ENCODE measurements at places on chromosomes 2 and 18. TPM values are rescaled to one million over a fixed set of nuclear protein-coding genes. Genes with fewer than 3 reads are reported as not detected.

GRCh38 chr2:199015072-199015471, 442.7 kb downstream of the SATB2 start:
- H3K4me1 ChIP-seq = no peaks in the 10 kb centered on the region
- no peaks in the 10 kb centered on the region for H3K36me3 ChIP-seq
- no peak overlapping the region for H3K4me3 ChIP-seq
- DNase-seq = no peak
- no peaks in the 10 kb centered on the region for H3K27me3 ChIP-seq

DNA sequence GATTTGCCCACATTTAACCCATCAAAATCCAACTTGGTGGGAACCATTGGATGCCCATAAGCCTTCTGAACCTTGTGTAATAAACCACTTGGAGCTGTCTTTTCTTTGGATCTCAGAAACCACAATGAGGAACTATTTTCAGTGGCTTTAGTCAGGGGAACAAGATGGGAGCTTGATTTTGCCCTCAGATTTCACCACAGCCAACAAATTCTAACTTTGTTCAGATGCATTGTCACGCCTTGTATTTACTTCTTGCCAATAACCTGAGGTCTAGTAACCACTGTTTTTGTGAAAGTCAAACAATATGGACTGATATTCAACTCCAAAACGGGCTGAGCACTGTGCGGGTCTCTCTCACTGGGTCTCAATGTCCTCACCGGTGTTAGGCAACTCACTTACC, 508.2 kb downstream of the TNS1 start:
- H3K27ac ChIP-seq = no peak overlapping the region
- H3K4me1 ChIP-seq = no peaks in the 10 kb centered on the region
- H3K27me3 ChIP-seq = no peaks in the 10 kb centered on the region
- H3K4me3 ChIP-seq = no peak overlapping the region

DNA sequence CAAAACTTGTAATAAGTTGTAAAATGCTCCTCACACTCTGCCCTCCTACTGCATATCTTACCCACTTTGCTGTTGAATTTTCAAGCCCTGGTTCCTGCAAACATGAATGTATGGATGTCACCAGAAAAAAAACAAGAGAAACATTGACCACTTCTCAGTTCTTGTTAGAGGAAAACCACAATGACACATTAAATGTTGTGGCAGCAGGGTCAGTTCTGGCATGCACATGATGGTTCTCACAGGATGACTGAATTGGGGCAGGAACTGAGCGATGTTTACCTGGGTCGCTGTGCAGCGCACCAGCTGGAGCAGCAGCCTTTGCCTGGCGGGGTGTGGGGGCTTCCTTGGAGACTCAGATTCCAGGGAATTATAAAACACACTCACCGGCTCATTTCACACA, 14.0 kb upstream of the PRKCE start:
- H3K36me3 ChIP-seq = no peaks in the 10 kb centered on the region
- H3K27ac ChIP-seq = no peak overlapping the region
- H3K4me1 ChIP-seq = no peaks in the 10 kb centered on the region
- H3K27me3 ChIP-seq = no peaks in the 10 kb centered on the region
- DNase-seq = no peak

- no peaks in the 10 kb centered on the region for H3K36me3 ChIP-seq
- H3K4me1 ChIP-seq = no peaks in the 10 kb centered on the region
- no peaks in the 10 kb centered on the region for H3K27me3 ChIP-seq
- no peak for DNase-seq
Measured at GRCh38 chr2:85550486-85550885, 10.8 kb downstream of the GGCX start.

- no peak overlapping the region for H3K4me3 ChIP-seq
- H3K27me3 ChIP-seq = no peaks in the 10 kb centered on the region
Measured at GRCh38 chr2:207184768-207185167, 19.0 kb upstream of the KLF7 start.

DNA sequence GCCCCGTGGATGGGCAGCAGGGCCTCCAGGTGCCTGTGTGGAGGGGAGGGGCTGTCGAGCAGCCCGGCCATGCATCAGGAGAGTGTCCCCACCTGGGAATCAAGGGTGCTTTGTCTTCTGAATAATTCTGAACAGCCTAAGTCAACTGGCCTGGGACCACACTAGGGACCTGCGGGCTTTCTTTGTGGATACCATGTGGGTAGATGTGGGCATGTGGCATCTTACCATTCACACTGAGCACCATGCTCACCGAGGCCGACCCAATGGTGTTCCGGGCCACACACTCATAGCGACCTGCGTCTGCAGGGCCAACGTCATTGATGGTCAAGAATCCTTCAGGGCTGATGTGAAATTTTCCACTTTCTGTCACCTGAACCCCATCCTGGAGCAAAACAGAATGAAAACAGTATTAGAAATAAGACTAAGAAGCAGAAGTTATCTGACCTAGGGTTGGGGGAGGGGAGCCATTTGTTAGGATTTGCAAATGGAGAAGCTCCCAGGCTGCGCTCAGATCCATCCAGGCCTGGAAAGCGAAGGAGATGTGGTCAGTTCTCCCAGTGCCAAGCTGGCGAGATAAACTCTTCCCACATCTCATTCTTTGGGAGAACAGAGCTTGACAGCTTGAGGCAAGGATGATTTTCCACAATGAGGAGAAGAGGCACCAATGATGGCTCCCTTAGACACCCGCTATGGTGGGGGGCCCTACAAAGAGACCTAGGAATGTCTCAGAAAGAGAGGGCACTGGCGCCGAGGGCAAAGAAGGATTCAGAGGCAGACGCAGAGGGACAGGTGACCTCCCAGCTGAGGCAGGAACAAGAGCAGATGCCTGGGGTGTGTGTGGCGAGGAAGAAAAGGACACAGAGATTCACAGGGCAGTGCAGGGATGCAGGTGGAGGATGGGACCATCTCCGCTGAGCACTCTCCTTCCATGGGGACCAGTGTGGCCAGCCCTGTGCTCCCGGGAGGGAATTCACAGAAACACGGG, 83.4 kb downstream of the PXDN start:
- no peak for DNase-seq
- no peak overlapping the region for H3K27ac ChIP-seq
- no peaks in the 10 kb centered on the region for H3K27me3 ChIP-seq
- H3K4me1 ChIP-seq = no peaks in the 10 kb centered on the region

DNA sequence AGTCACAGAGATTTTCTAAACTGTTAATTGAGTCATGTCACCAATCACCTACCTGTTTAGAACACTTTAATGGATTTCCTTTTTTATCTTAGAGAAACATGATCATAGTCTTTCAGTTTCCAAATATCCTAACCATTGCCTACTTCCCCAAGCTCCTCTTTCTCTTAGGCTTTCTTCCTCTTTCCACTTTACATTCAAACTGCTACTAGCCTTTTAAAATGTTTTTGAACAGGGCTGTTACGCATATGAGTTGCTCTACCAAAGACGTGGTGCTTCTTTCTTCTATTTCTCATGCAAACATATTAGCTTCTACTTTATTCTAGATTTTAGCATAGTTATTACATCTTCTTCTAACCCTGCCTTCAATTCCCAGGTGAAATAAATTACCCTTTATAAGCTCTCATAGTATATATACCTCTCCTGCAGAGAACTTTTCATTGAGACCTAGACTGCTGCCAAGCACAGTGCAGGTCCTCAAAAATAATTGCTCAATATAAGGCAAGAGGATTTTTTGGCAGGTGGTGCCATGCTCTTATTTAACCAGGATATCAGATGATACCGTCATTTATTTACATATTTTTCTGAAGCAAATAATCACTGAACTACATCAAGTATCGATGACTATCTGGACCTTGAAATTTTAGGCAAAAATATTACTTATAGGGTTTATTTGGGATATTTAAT, 937.1 kb downstream of the TSN start:
- DNase-seq = no peak
- no peaks in the 10 kb centered on the region for H3K27me3 ChIP-seq
- no peaks in the 10 kb centered on the region for H3K36me3 ChIP-seq

- DNase-seq = no peak
- H3K27me3 ChIP-seq = no peaks in the 10 kb centered on the region
- no peaks in the 10 kb centered on the region for H3K4me1 ChIP-seq
- H3K4me3 ChIP-seq = no peak overlapping the region
- no peaks in the 10 kb centered on the region for H3K36me3 ChIP-seq
Measured at GRCh38 chr2:39638581-39638980, 27.1 kb upstream of the TMEM178A start.

GRCh38 chr2:106176446-106177099, 17.5 kb downstream of the UXS1 start:
- DNase-seq = no peak
- no peaks in the 10 kb centered on the region for H3K27me3 ChIP-seq
- H3K4me1 ChIP-seq = no peaks in the 10 kb centered on the region
- H3K27ac ChIP-seq = no peak overlapping the region

DNA sequence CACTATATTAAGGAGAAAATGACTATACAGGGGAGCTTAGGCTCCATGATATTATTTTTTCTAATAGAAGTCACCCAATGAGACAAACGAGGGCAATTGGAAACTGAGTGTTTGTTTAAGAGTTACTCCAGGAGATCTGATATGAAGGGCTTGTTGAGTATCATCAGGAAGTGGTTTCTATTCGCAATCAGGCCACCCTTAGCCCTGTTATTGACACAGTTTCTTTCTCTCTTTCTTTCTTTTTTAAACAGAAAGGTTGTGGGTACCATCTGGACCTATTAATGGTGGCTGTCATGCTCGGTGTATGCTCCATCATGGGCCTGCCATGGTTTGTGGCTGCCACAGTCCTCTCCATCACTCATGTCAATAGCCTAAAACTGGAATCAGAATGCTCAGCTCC, 117.3 kb downstream of the DPP4 start:
- H3K27me3 ChIP-seq = no peaks in the 10 kb centered on the region
- no peak overlapping the region for H3K27ac ChIP-seq
- no peaks in the 10 kb centered on the region for H3K4me1 ChIP-seq
- no peaks in the 10 kb centered on the region for H3K36me3 ChIP-seq

DNA sequence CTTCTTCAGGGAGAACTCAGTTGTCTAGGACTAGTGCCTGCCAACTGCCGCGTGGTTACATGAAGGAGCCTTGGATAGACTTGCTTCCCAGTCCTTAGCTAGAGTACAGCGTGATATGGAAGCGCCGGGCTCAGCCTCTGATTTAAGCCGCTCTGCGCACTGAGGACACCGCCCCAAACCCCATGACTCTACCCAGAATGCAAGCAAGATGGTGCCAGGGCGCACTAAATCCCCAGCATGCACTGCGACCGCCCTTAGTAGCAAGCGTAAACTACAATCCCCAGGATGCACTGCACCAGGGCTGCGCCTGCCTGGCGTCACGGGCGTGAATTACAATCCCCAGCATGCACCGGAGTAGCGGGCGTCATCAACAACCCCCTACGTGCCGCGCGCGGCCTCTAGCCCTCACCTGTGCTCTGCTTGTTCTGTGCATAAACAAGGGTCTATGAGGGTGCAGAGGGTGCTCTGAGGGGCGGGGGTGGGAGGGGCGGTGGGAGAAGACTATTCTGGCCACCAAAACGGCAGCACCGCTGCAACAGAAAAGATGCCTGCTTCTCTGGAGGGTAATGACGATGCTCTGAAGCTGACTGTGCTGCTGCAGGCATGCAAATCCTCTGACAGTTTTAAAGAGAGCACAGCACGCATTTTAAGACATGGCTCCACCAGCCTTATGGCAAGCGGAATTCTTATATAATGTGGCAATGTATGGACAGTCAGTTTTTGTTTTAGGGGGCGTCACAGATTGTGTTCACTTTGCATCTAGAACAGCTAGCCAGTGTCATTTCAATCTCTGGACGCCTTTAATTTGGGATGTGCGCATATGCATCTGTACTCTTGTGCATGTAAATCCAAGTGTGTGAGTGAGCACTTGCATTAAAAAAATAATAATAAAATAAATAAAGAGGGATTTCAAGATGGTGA, 282.5 kb upstream of the MYT1L start:
- no peaks in the 10 kb centered on the region for H3K36me3 ChIP-seq
- DNase-seq = peak; percentile 81
- no peaks in the 10 kb centered on the region for H3K27me3 ChIP-seq
- H3K4me3 ChIP-seq = peak overlapping the region; percentile 33

Gene SERPINB3
- not detected for total RNA-seq

- no peak for DNase-seq
- H3K4me3 ChIP-seq = no peak overlapping the region
- H3K27me3 ChIP-seq = no peaks in the 10 kb centered on the region
- H3K36me3 ChIP-seq = no peaks in the 10 kb centered on the region
- H3K4me1 ChIP-seq = no peaks in the 10 kb centered on the region
Measured at GRCh38 chr2:203722411-203722810, 16.0 kb downstream of the CD28 start.

Gene GLI2
- total RNA-seq = 22.2 TPM

Gene GBX2
- total RNA-seq = not detected

GRCh38 chr18:13558124-13558523, 168.2 kb downstream of the FAM210A start:
- H3K27me3 ChIP-seq = no peaks in the 10 kb centered on the region
- H3K27ac ChIP-seq = no peak overlapping the region
- peaks cover 9% of the 10 kb centered on the region for H3K4me1 ChIP-seq
- no peak for DNase-seq
- H3K36me3 ChIP-seq = no peaks in the 10 kb centered on the region
- no peak overlapping the region for H3K4me3 ChIP-seq

GRCh38 chr2:24228470-24228869, 53.6 kb downstream of the FAM228A start:
- no peak overlapping the region for H3K4me3 ChIP-seq
- no peak for DNase-seq
- H3K36me3 ChIP-seq = no peaks in the 10 kb centered on the region
- no peaks in the 10 kb centered on the region for H3K4me1 ChIP-seq

- no peaks in the 10 kb centered on the region for H3K36me3 ChIP-seq
- peak overlapping the region; percentile 52 for H3K4me3 ChIP-seq
- DNase-seq = peak; percentile 59
- peak overlapping the region; percentile 88 for H3K27ac ChIP-seq
Measured at GRCh38 chr2:101152272-101153076, 1.3 kb upstream of the TBC1D8 start.

Gene RNF138
- total RNA-seq = 32.6 TPM

Gene ZNF519
- 35.1 TPM for total RNA-seq

DNA sequence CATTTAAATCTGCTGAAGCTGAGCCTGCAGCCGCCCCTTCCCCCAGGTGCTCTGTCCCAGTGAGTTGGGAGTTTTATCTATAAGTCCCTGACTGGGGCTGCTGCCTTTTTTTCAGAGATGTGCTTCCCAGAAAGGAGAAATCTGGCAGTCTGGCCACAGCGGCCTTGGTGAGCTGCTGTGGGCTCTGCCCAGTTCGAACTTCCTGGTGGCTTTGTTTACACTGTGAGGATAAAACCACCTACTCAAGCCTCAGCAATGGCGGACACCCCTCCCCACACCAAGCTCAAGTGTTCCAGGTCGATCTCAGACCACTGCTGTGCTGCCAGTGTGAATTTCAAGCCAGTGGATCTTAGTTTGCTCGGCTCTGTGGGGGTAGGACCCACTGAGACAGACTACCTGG, 97.3 kb downstream of the ACAA2 start:
- H3K4me1 ChIP-seq = no peaks in the 10 kb centered on the region
- H3K27ac ChIP-seq = no peak overlapping the region
- DNase-seq = no peak
- H3K36me3 ChIP-seq = no peaks in the 10 kb centered on the region
